ENCODE measurements at places on chromosomes 2 and 18.

DNA sequence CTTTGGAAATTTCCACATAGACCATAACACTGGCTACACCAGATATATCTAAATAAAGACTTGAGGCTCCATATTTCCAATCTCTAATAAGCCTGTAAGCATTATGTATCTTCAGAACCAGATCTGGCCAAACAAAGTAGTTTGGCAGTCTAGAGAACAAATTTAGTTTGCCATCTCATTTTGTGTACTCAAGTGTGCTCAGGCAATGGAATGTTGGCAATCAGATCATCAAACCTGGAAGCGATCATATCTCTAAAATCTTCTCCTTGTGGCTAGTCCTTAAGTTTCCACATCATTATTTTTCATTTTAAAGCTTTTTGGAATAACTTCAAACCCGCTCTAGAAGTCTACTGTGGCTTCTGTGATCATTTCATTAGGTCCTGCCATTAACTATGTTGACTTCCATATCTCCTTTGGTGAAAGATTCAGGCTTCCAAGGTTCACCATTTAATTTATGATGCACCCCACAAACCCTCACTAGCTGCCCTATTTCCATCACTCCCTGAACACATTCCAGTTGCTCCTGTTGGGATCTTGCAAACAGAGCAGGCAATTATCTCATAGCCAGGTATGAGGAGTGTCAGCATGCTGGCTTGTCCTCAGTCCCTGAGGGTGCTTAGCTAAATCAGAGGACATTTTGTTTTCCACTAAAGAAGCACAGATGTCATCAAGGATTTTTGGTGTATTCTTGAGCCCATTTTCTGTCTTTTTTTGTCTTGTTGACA lies 46.2 kb downstream of the WDR75 start:
- DNase-seq, result no peak

- DNase-seq, result no peak
These were observed 113.5 kb downstream of the NYAP2 start for GRCh38 chr2:225512876-225513540.

DNA sequence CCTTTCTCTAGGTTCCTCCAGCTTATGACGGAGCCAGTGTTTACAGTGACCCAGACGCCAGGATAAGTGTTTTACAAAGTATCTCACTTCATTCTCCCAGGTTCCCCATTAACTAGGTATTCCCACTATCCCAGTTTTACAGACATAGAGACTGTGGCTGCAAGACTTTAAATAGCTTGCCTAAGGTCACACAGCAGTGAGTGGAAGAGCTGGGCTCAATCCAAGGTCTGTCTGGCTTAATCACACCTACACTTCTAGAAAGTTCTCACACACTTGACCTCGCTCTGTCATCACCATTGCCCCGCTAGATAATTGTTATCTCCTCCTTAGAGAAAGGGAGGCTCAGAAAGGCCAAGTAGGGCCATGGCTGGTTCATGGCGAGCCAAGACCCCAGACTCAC lies 110.2 kb downstream of the ANTXR1 start:
- DNase-seq, result no peak

DNA sequence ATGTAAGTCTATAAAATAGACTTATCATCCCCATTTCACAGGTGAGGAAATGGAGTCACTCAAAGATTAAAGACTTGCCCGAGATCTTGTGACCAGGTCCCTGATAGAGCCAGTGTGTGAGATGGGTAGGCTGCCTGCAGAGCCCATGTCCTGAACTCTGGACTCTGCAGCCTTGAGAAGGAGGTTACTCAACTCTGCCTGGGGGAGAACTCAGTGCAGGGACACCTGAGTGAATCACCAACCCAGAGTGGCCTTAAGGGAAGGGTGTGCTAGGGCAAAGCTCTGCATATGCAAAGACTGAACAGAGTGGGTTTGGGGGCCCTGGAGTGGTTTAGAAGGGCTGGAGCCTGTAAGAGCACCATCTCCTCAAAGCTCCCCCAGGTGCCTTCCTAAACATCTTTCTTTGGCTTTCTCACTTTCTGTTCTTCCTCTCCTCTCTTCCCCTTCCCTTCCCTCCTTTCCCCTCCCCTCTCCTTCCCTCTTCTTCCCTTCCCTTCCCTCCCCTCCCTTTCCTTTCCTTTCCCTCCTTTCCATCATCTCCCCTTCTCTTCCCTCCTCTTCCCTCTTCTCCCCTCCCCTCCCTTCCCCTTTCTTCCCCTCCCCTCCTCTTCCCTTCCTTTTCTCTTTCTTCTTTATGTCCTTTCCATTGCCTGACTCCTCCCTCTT lies 67.6 kb downstream of the CELF4 start:
- no peak for DNase-seq

DNA sequence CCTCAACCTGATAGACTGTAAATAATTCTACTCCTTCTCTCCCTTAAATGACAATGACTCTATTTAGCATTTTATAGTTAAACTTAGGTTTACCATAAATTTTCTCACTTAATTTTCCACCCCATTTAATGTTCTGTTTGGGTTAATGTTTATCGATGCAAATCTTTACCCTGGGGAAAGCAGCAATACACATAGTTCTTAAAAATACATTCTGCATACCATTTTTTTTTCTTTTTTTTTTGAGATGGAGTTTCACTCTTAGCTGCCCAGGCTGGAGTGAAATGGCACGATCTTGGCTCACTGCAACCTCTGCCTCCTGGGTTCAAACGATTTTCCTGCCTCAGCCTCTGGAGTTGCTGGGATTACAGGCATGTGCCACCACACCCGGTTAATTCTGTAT lies 14.0 kb downstream of the STAM2 start:
- DNase-seq, result no peak

DNA sequence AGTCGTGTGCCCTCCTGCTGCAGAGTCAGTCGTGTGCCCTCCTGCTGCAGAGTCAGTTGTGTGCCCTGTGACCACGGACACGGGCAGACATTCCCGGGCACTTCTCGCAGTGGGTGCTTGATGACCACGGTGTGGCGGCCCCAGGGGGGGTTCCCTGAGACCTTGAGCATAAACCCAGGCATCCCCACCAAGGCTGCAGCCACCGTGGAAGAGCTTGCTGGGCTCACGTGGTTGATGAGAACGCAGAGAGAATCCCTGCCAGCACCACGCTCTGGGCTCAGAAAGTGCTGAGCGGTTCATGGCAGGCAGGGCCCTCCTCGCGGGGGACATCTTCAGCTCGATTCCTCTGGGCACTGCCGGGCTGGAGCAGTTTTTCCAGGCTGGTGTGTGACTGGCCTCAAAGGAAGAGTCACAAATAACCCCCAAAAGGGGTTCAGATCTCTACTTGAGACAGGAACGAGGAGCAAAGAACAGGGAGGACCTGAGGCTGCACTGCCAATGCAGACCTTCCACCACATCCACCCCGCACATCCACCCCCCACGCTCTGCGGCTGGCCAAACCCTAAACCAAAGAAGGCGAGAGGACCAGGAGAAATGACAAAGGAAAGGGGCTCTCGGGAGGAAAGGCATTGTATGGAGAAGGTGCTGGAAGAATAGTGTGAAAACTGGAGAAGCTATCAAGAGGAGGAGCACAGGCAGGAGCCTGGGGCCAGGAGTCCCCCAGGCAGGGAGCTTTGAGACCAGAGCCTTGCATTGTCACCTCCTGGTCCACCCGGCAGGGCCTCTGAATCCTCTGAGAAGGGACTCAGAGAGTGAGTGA lies 8.4 kb upstream of the PER2 start:
- DNase-seq, result no peak

GRCh38 chr18:36128907-36129299 lies 237 bp downstream of the SLC39A6 start:
- DNase-seq, result no peak

- no peak for DNase-seq
These were observed 1272.2 kb upstream of the ACVR2A start for GRCh38 chr2:146572598-146572997.

GRCh38 chr2:188527581-188527993 lies 235.9 kb downstream of the GULP1 start:
- DNase-seq, result no peak

DNA sequence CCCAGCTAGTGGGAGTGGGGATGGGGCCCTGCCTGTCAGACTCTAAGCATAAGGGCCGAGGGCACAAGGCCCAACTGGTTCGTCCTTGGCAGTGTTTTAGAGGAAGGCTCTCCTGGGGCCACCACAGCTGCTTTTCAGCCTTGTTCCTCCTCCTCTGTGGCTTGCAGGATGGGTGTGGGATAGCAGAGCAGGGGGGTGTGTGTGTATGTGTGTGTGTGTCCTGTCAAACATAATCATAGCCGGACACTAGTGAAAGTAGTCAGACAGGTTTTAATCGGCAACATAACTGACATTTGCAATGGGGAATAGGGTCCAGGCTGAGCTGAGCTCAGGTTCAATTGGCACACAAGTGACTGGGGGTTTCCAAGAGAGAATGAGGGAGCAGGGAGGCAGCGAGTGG lies 114.2 kb downstream of the SEPTIN10 start:
- DNase-seq, result no peak

GRCh38 chr18:27605107-27605834 lies 420.2 kb upstream of the CHST9 start:
- no peak for DNase-seq

DNA sequence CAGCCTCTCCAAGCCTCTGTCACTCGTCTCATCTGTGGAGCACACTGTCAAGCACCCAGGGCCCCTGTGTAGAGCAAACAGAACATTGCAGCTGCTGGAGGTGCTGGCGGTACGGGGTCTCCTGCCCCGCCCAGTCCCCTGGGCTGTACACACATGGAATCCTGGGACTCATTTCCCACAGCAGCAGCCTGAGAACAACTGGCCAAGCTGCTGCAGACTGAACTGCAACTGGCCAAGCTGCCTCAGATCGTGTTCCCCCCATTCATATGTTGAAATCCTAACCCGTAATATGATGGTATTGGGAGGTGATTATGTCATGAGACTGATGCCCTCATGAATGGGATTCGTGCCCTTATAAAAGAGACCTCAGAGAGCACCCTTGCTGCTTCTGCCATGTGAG lies 130.5 kb downstream of the NCK2 start:
- DNase-seq, result no peak

DNA sequence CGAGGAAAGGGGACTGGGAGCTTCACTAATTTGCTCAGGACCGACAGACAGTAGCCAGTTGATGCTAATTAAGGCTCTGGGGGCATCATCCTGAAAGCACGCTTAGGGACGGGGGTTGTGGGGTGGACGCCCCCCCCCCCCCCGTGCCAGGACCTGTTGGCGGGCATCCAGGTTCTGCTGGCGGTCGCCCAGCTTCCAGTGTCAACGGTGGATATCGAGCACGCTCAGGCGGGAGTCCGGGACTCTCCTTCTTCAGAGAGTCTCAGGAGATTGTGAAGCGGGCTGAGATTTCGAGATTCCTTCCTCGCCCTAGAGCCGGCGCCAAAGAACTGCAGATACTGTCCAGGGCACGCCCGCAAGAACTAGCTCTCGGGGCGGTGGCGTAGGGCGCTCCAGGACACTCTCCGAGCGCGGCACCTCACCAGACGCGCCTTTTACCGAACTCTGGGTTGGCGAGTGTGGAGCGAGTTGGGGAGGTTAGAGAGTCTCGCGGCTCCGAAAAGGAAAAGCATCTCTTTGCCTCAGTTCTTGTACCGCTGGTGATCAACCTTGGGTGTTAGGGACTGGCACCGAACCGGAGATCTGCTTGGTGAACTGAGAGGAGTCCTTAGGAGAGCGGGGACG lies 5.6 kb downstream of the RAX start:
- no peak for DNase-seq

DNA sequence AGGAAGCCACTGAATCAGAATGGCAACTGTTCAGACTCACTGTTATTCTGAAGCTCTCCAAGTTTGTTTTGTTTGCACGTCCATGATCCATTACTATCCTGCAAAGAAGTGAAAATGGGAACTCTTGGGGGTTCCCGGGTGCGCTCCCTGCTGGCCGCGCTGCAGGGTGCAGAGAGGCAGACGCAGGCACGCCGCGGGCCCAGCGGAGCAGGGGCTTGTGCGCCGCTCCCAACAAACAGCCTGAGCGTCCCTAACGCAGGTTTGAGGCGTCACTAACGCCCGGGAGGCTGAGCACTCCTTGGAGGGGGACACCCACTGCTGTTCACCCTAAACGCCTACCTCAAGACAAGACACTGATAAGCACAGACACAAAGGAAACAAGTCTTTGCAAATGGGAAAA lies 14.3 kb upstream of the PIEZO2 start:
- DNase-seq, result no peak

GRCh38 chr18:35617865-35618264 lies 36.3 kb downstream of the GALNT1 start:
- no peak for DNase-seq

GRCh38 chr18:36590621-36591580 lies 237.9 kb downstream of the TPGS2 start:
- no peak for DNase-seq

- DNase-seq, result no peak
These were observed 219.6 kb downstream of the CYP26B1 start for GRCh38 chr2:71927757-71928715.

DNA sequence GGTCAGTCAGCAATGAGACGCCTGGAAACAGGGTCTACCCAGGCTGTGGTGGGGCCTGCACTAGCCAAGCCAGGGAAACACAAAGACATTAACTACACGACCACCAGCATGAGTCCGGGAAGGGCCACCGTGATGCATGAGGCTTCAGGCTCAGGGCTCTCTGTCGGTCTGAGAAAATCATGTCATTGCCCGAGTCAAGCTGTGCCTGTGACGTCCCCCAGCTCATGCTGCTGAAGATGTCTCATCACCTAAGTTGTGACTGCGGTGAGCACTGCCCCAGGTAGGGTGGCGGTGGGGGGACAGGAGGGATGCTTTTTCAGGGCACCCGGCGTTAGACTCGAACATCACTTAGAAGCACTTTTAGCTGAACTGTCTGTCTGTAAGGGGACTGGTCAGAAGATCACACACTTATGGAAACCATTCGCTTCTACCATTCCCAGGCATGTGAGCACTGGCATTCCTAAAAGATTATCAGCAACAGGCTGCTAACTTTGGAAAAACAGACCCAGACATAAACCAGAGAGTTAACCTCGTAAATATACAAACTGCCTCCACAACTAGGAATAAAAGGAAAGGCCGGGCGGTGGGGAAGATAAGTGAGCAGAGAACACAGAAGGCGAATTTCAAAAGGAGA lies 234.5 kb downstream of the HDAC4 start:
- DNase-seq, result no peak

- no peak for DNase-seq
These were observed 110.6 kb downstream of the MRO start for GRCh38 chr18:50709193-50709592.

DNA sequence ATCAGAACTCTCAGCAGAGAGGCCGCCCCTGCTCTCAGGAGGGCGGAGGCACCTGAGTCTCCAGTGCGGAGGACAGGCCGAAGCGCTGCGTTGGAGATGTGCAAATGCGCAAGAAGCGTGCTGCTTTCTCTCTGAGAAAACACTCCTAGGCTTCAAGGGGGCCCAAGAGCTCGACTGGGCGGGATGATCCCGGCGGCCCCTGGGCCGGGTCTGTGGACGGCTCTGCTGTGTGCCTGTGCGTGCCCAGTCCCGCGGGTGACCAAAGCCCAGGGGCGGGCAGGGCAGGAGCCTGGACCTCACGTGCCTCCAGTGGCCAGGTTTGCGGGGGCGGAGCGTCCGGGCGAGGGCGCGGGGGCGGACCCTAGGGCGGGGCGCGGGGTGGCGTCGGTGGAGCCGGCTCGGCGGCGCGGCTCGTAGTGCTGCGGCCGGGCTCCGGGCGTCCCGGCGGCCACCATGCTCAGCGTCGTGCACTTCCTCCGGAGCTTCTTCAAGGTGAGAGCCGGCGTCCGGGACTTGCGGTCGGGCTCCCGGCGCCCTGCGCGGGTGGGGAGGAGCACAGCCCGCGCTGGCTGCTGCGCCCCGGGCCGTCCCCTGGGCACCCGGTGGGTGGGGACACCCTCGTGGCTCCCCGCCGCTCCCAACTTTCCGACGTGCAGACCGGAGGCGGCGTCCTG lies at the start of gene ARHGEF4:
TSS of gene ARHGEF4 (plus strand) at position 414 of the 674 bp plus-strand sequence. CDS start at position 454, 40 bp downstream.
- no peak for DNase-seq
